Activated CD8-positive, alpha-beta memory T cell treated with anti-CD3 and anti-CD28 coated beads, Interleukin-2, amount 10 ng/mL, durations not matched to agents 7 days and 5 days (primary cell): ENCODE measurements at places on chromosomes 7 and 10. TPM values are rescaled to one million over a fixed set of nuclear protein-coding genes. Genes with fewer than 3 reads are reported as not detected.

DNA sequence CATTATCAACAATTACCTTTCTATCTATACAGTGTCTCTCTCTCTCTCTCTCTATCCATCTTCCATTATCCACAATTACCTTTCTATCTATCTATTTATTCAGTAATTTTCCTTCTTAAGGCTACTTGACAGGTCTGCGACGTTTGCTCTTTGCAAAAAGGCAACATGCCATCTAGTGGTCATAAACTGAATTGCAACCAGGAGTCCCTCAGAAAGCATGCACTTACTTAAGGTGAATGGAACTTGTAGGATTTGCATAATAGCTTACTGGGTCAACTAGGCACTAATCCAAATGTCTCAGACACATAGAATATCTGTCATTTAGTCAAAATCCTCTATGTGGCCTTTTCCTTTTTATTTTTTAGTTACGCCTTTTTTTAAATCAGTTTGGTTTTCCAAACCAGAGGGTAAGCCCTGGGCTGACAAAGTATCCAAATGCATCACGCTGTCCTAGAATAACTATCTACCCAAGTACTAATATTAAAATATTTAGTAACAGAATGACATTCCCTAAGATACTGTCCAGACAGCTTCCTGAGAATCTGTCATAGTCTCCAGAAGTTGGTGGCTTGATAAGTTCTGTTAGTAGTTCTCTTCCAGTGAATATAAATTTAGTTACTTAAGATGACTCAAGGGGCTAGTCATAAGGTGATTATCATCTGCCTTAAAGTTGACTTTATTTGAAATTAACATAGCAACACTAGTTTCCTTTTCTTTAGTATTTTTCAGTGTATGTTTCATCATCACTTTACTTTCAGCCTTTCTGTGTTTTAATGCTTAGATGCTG lies 208.3 kb downstream of the PPP1R3A start:
- no peak overlapping the region for H3K4me3 ChIP-seq
- peak; percentile 46 for DNase-seq
- no peaks in the 10 kb centered on the region for H3K36me3 ChIP-seq
- peaks cover 2% of the 10 kb centered on the region for H3K27me3 ChIP-seq

DNA sequence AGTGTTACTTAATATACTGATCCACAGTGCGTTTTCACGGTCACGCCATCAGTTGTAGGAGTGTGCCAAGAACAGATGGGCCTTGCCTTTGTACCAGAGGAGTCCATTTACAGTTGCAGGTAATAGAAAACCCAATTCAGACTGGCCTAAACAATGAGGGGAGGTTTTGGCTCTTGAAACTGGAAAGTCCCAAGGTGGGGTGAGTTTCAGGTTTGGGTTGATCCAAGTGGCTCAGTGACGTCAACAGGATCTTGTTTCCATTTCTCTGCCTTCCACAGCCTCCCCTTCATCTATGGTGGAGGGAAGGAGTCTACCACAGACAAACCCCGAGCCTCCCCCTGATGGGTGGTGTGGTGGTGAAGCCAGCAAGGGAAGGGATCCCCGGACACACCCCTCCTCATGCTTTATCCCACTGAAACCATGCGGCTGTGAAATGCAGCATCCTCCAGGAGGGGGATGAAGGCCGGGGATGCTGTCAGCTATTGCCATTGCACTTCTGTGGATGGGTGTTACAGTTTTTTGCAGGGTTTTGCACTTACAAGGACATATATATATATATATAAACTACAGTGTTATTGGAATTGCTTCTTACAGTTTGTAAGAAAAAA lies 14.8 kb upstream of the SH2D4B start:
- peak overlapping the region; percentile 34 for H3K27ac ChIP-seq
- peaks cover 60% of the 10 kb centered on the region for H3K4me1 ChIP-seq
- DNase-seq: no peak
- H3K27me3 ChIP-seq: no peaks in the 10 kb centered on the region
- no peak overlapping the region for H3K4me3 ChIP-seq

- no peak for DNase-seq
- no peaks in the 10 kb centered on the region for H3K4me1 ChIP-seq
- no peaks in the 10 kb centered on the region for H3K27me3 ChIP-seq
Observed at GRCh38 chr10:94878649-94879048, 59.8 kb upstream of the CYP2C9 start.

Gene PGAM2
- total RNA-seq: not detected

Gene FRMPD2
- not detected for total RNA-seq

- peaks cover 2% of the 10 kb centered on the region for H3K4me1 ChIP-seq
- H3K36me3 ChIP-seq: peaks cover 7% of the 10 kb centered on the region
- no peak overlapping the region for H3K27ac ChIP-seq
- DNase-seq: no peak
Observed at GRCh38 chr7:122304996-122305421, 459 bp upstream of the FEZF1 start.

DNA sequence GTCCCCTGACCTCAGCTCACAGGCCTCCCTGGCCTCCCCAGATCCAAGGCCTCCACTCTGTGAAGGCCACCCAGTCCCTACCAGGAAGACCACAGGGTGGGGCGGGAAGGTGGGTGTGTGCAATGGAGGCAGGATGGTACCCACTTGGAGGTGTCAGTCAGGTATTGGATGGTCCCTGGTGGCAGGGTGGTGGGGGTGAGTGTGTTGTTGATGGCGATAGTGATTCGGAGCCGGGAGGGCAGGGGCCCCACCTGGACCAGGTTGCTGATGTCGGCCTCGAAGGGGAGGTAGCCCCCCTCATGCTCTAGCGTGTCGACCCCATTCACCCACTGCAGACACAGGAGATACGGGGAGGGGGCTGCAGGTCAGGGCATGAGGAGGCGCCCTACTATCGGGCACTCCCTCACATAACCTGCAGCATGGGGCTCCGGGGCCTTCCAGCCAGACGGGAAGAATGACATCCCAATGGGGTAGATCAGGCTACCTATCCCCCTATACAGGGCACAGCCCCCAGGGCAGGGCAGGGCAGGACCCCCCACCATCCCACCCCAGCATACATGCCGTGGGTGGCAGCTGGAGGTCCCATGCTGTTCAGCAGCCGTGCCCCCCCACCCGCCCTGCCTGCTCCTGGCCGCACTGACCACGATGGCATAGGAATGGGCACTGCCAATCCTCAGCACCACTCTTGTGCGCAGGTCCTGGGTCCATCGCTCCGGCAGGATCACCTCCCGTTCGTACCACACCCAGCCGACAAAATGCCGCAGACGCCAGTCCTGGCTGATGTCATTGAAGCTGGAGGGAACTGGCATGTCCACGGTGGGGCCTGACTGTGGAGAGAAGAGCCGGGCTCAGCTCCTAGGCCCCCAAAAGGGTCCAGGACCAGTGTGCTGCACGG lies 2.2 kb downstream of the GUSB start:
- peaks cover 21% of the 10 kb centered on the region for H3K36me3 ChIP-seq
- H3K27ac ChIP-seq: peak overlapping the region; percentile 99
- H3K4me3 ChIP-seq: peak overlapping the region; percentile 86
- DNase-seq: no peak

Gene VAX1
- total RNA-seq: not detected

DNA sequence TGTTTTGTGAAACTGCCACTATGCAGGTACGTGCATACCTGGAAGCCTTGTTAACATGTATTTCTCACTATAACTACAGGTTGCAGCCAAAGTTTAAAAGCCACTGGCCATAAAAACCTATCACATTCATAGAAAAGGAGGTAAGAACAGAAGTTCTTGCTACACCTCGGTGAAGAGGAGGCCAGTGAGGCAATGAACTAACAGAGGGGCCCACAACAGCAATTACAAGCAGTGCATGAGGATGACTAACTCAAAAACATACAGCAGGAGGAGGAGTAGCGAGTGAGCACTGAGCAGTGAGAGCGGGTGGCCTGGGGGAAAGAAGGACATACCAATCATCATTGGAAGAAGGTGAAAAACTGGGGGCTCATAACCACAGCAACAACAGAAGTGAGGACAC lies 51.6 kb downstream of the NUDCD3 start:
- H3K4me1 ChIP-seq: peaks cover 19% of the 10 kb centered on the region
- DNase-seq: no peak
- H3K27me3 ChIP-seq: no peaks in the 10 kb centered on the region
- H3K27ac ChIP-seq: no peak overlapping the region

Gene FFAR4
- total RNA-seq: not detected

GRCh38 chr10:96272316-96273280 lies 1.2 kb upstream of the BLNK start:
- peaks cover 32% of the 10 kb centered on the region for H3K27me3 ChIP-seq
- no peak overlapping the region for H3K4me3 ChIP-seq
- no peaks in the 10 kb centered on the region for H3K4me1 ChIP-seq

Gene HGF
- not detected for total RNA-seq

Gene PRRT4
- total RNA-seq: 0.18 TPM

Gene TMEM168
- total RNA-seq: 14.8 TPM

DNA sequence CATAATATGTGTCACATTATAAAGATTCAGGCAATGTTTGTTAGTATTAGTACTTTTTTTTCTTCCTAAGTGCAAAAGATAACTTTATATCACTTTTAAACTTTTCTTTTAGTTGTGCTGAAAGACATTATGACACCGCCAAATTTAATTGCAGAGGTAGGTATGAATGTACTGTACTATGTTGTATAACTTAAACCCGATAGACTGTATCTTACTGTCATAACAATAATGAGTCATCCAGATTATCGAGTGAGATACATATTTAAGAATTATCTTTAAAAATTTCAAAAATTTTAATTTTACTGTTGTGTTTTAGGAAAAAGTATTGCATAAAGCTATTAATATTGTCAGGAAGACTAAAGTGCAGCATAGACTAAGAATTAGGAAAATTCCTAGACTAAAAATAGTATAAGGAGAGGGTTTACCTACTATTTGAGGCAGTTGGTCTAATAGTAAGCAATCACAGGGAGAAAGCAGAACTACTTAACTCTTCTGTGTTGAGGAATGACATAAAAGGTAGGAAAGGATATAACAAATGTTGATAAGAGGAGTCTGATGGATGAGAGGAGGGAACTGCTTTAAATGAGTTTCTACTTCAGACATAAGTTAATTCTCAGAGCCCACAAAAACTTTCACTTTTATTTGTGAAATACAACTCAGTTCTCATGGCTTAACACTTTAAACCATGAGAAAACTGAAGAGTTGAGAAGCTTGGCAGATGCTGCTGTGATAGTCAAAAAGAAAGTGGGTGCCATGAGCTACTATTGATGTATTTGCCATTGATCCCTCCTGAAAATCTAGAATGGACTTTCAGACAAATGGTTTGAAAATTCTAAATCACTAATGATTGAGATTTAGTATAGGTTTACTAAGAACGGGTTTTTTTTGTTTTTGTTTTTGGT lies 67.8 kb downstream of the PTEN start:
- peaks cover 50% of the 10 kb centered on the region for H3K36me3 ChIP-seq
- no peaks in the 10 kb centered on the region for H3K27me3 ChIP-seq

GRCh38 chr7:84372155-84372621 lies 177.6 kb upstream of the SEMA3A start:
- no peaks in the 10 kb centered on the region for H3K4me1 ChIP-seq
- H3K27ac ChIP-seq: no peak overlapping the region
- no peak overlapping the region for H3K4me3 ChIP-seq

Gene SPDYE2
- 0.29 TPM for total RNA-seq

- H3K27me3 ChIP-seq: no peaks in the 10 kb centered on the region
- no peak overlapping the region for H3K27ac ChIP-seq
- no peak for DNase-seq
- no peaks in the 10 kb centered on the region for H3K36me3 ChIP-seq
- H3K4me1 ChIP-seq: no peaks in the 10 kb centered on the region
- H3K4me3 ChIP-seq: no peak overlapping the region
Observed at GRCh38 chr10:66671562-66671961, 254.3 kb upstream of the LRRTM3 start.

Gene TAS2R41
- total RNA-seq: not detected

- no peaks in the 10 kb centered on the region for H3K36me3 ChIP-seq
- no peaks in the 10 kb centered on the region for H3K4me1 ChIP-seq
- no peaks in the 10 kb centered on the region for H3K27me3 ChIP-seq
- no peak overlapping the region for H3K27ac ChIP-seq
Observed at GRCh38 chr7:11533229-11533820, 298.7 kb downstream of the THSD7A start.

GRCh38 chr7:108908456-108908855 lies 338.8 kb downstream of the DNAJB9 start:
- no peaks in the 10 kb centered on the region for H3K36me3 ChIP-seq
- DNase-seq: no peak
- no peak overlapping the region for H3K27ac ChIP-seq
- no peaks in the 10 kb centered on the region for H3K27me3 ChIP-seq

Gene TRIM56
- total RNA-seq: 110 TPM

Gene POM121L12
- total RNA-seq: not detected

- no peak overlapping the region for H3K27ac ChIP-seq
- H3K27me3 ChIP-seq: no peaks in the 10 kb centered on the region
- H3K4me1 ChIP-seq: no peaks in the 10 kb centered on the region
- DNase-seq: no peak
Observed at GRCh38 chr7:137531671-137532070, 188.1 kb upstream of the PTN start.

Gene KIAA1549
- 1.1 TPM for total RNA-seq

Gene EIF5AL1
- total RNA-seq: 1.8 TPM

Gene ZNF438
- 4.4 TPM for total RNA-seq

DNA sequence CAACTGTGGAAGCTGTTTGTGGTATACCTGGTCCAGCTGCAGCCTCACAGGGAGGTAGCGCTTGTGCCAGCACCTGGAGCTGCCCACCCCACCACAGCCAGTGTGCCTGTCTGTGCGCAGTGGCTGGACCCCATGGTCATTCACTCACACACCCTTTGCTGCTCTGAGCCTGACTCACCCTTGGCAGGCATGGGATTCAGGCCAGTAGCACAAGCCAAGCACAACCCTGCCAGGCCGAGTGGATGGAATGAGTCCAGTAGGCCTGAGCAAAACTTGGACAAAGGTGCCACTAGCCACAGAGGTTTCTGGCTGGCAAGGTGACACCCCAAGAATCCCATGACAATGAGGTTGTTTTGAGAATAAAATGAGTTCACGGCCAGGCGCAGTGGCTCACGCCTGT lies 19.0 kb downstream of the RBM48 start:
- H3K36me3 ChIP-seq: no peaks in the 10 kb centered on the region
- H3K4me3 ChIP-seq: no peak overlapping the region
- H3K4me1 ChIP-seq: no peaks in the 10 kb centered on the region
- H3K27ac ChIP-seq: no peak overlapping the region
- H3K27me3 ChIP-seq: peaks cover 14% of the 10 kb centered on the region

Gene LRMDA
- total RNA-seq: not detected
